Kidney tubule cell (primary cell): ENCODE measurements at places on chromosomes 11 and 22.
A peak's percentile ranks its signal among the peaks of the same experiment; 100 is the strongest.

DNA sequence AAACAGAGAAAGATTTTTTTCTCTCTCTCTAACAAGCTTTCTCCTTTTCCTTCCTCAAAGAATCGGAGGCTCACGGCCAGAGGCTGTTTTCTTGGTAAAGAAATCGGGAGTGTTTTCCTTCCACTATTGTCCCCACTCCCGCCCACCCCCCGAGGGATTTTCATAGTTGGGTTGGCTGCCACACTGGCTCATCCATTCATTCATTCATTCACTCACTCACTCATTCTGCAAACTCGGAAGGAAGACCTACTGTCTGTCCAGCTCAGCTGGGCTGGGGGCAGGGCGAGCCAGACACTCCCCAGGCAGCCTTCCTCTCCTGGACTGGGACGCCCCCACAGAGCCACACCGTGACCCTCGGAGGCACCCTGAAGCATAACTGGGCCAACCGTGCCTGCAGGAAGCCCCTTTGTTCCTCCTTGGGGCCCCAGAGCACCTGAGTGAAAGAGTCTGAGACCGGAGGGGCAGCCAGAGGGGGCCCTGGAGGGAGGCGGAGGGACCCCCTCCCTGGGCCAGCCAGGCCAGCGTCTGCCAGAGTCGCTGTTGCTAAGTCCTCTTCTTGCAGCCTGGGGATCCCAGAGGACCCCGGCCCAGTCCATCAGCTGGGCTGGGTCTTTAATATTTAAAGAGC, 17.0 kb downstream of the CDKN1C start:
- DNase-seq: no peak

DNA sequence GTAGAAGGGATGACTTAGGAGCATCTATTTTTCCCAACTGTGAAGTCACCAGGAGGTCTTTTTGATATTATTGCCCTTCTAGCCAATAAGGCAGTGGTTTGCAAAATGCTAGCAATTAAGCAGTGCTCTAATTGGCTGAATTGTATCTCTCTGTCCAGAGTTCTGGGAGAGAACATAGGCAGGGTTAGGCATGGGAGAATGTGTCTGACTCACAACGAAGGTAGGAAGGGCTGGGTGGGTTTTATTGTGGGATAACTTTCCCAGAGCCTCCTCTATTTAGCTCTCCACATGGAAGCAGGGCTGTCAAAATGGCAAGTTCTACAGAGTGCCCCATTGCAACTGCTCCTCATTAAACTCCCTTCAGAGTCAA, 415.9 kb upstream of the CADM1 start:
- DNase-seq: peak; percentile 89

GRCh38 chr11:5564259-5565019, 16.1 kb upstream of the OR52H1 start:
- DNase-seq: peak; percentile 86

DNA sequence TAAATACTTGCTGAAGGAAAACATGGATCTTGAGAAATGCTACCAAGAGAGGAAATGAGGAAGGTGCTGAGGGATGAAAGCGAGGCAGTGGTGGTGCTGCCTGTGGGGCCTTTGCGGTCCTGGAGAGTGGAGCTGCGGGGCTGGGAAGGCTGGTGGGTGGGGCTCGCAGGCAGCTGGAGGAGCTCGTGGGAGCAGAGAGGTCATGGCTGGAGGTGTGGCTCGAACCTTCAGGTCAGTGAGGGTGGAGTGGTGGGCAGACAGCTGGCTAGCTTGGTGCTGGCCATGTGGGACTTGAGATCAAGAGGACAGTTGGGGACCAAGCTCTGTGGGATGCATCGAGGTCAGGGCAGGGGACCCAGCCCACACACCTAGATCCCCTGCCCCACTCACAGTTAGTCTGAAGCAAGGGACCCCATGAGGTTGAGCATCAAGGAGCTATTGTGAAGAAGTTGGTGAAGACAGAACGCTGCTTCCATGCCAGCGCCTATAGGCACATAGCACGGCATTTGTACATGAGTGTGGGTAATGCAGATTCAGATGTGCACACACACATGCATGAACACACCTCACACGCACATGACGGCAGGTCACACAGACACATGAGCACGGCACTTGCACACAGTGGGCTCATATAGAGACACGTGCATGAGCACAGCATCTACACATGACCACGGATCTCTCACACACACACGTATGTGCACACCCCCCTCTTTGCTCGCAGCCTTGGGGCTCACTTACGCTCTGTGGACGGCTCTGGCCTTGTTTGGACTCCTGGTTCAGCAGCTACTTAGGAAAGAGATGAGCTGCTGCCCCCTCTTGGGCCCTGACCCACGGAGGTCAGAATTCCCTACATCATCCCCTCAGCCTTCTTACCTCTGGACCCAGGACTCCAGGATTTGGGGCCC, 30.4 kb downstream of the SHANK3 start:
- DNase-seq: no peak

GRCh38 chr11:13923716-13924650, 38.5 kb upstream of the SPON1 start:
- DNase-seq: peak; percentile 97

GRCh38 chr22:17906978-17907747, 117.2 kb downstream of the MICAL3 start:
- no peak for DNase-seq

GRCh38 chr22:19761725-19762567, 1.4 kb downstream of the TBX1 start:
- no peak for DNase-seq

DNA sequence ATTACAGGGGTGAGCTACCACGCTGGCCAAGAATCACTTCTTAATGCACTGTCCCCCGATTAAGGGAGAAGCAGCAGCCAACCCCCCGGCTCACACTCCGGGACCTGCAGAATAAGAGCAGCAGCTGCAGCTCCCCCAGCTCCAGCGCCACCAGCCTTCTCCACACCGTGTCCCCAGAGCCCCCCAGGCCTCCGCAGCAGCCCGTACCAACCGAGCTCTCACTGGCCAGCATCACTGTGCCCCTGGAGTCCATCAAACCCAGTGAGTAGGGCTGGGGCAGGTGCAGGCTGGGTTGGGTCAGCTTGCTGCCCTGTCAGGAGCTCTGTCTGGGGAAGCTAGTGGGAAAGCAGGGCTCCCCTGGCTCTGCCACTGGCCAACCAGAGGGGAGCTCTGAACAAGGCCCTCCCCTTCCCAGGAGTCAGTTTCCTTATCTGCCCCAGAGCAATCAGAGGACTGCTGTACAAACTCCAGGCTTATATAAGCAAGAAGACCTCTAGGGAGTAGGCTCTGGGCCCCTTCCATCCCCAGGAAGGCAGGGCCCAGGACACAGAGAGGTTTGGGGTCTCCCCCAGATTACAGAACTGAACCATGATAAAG, 8.5 kb upstream of the SH3BP1 start:
- DNase-seq: no peak

GRCh38 chr22:17874231-17874905, 100.1 kb upstream of the BID start:
- no peak for DNase-seq

DNA sequence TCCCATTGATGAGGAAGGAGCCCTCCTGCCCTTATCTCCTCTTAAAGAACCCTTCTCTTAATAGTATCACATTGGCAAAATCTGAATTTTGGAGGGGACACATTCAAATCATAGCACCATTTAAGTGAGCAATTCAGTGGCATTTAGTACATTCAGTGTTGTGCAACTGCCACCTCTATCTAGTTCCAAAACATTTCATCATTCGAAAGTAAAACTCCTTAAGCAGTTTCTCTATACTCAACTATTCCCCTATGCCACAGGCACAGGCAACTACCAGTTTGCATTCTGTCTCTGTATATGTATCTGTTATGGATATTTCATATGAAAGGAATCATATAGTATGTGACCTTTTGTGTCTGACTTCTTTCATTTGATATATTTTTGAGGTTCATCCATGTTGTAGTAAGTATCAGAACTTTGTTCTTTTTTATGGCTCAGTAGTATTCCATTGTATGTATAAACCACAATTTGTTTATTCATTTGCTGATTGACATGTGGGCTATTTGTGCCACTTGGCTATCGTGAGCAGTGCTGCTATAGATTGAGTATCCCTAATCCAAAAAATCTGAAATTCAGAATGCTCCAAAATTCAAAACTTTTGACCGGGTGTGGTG, 22.9 kb downstream of the FAR1 start:
- no peak for DNase-seq

- no peak for DNase-seq
These were observed 312.1 kb downstream of the NTM start for GRCh38 chr11:131682373-131683015.

- no peak for DNase-seq
These were observed 1.1 kb upstream of the APOA1 start for GRCh38 chr11:116838321-116839084.

DNA sequence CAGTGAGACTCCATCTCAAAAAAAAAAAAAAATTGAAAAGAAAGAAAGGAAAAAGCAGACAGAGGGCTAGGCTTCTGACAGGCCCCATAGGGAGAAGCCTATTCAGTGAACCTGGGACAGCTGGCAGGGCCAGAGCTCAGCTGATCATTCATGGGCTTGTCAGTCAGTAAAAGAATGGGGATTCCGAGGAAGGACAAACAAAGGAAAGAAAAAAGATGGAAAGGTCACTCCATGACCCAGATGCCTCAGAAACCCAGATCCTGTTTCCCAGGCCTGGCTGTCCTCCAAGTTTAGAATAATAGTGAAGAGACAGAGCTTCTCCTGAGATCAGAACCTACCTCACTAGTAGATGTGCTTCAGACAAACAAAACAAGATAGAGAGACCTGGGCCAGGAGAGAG, 34.3 kb upstream of the ASPHD2 start:
- no peak for DNase-seq

- no peak for DNase-seq
These were observed 7.1 kb downstream of the YWHAH start for GRCh38 chr22:31951194-31952093.

GRCh38 chr11:72314600-72315392, 70.8 kb upstream of the PHOX2A start:
- no peak for DNase-seq

- DNase-seq: no peak
These were observed 219.3 kb upstream of the UBASH3B start for GRCh38 chr11:122436188-122436555.

- peak; percentile 78 for DNase-seq
These were observed 36.9 kb upstream of the GNB1L start for GRCh38 chr22:19891317-19892256.

DNA sequence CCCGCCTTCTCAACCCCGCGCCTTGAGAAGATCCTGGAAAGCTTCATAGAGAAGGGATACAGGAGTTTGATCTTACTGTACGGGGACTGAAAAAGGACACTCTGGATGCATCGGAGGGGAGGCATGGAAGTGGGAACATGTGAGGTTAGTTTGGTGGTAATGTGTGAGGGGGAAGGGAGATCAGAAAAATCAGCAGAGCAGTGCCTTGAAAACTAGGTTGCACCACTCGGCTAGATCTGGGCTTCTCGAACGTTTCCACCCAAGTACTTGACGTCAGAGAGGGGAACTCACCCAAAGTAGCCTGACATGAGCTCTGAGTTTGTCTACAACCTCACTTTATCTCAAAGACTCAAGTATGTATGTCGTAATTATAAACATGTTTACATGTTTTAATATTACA, 14.5 kb downstream of the USP35 start:
- no peak for DNase-seq

DNA sequence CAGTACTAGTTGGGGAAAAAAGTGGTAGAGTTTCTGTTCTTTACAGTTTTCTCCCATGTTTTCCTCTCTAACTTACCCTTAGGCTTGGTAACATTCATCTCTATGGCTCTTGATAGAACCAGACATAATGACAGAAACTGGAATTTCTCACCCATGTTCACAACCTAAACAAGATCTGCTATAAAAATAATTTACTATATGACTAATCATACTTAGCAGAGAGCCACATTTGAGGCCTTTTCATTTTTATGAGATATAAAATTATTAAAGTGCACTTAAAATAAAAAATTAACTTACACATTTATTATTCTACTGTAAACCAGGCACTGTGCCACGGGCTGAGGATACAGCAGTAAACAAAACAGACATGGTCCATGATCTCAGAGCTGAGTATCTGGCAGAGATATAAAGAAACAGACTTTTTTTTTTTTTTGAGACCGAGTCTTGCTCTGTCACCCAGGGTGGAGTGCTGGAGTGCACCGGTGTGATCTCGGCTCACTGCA, 98.1 kb downstream of the GAB2 start:
- no peak for DNase-seq

GRCh38 chr11:33718440-33718839, 17.8 kb downstream of the CD59 start:
- DNase-seq: no peak

- DNase-seq: no peak
These were observed 428.7 kb downstream of the TBC1D22A start for GRCh38 chr22:47190957-47191670.

- peak; percentile 38 for DNase-seq
These were observed 15.7 kb downstream of the PIH1D2 start for GRCh38 chr11:112058103-112058502.

GRCh38 chr22:35622191-35622913, 5.2 kb upstream of the MB start:
- no peak for DNase-seq

DNA sequence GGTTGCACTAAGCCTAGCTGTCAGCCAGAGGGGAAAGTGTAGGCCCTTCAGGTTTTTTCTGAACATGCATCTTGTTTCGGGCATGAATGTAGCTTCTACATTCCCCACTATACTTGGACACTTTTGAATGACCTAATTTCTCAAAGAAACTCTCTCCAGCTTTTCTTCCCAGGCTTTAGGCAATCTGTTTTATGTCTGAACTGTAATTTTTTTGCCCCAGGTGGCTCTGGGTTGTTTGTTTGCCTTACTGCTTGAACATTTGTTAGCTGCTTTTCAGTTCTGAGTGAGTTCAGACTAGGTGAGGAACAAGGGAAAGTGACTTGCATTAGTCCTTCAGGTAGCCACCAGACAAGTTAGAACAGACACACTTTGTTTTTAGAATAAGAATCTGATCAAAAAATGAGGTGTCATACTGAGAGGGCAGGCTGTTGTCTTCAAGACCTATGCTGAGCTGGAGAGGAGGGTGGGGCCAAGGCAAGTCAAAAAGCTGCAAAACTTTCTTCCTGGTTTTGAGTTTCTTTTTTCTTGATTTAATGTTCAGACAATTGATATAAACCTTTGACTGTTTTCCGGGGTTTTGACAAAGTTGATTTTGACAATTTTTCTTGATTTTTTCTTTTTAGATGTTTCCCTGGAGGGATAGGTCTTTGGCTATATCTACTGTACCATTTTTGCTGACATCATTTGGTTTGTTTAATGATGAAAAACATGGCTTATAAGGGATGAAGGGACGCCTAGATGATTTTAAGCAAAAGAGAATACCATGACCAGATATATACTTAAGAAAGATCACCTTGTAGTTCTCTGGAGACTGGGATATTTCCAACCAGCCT, 182.8 kb downstream of the WNT11 start:
- DNase-seq: no peak

GRCh38 chr11:132094598-132094997, 724.2 kb downstream of the NTM start:
- DNase-seq: peak; percentile 7

DNA sequence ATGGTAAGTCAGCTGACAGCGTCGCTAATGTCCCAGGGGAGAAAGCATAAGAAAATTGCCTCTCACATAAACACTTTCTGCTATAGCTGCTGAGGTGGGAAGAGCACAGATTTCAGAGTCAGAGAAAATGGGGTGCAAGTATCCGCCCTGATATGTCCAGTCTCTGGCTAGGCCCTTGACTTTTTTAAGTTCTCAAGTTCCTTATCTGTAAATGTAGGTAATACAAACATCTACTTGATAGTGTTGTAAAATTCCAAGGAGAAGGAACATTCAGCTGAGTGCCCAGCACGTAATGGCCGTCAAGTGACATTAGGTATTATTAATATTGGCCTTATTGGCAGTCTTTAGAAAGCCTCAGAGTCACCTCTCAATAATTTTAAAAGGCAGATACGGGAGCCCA, 143.6 kb downstream of the NTM start:
- no peak for DNase-seq

- peak; percentile 20 for DNase-seq
These were observed 32.9 kb downstream of the TST start for GRCh38 chr22:36986242-36986821.
